ENCODE measurements at places on chromosomes 1 and 21.

DNA sequence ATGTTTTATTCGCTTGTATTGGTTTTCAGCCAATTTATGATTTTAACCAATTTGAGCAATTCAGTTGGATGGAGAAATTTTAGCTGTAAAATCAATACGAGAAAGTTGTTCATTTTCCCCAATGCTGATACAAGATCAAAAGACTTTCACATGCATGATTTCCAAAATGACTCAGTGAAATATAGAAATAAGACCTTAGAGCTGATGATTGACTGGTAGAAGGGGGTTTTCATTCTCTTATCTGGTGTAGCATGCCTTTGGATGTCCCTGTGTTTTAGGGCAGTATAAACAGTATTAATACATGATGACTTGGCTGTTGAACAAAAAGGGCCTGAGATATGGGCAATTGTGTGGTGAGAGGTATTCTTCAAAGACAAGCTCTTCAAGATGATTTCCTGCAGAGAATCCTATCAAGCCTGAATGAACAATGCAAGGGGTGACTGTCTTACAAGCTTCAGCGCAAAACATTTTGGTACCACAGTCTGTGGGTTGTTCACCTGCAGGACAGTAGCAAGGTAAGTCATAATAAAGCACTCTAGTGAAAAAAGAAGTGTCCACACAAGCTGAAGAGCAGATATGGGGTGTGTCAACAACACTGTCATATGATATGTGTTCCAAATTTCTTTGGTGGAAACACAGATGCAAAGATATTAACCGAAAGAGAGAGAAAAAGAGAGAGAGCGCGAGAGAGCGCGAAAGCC is 156.2 kb downstream of the TNFSF18 start:
- DNase-seq: peak; percentile 23

GRCh38 chr1:182633031-182633430 is 28.8 kb upstream of the RGS16 start:
- DNase-seq: no peak

GRCh38 chr1:67348586-67349252 is 41.0 kb downstream of the IL12RB2 start:
- no peak for DNase-seq

GRCh38 chr1:83531521-83532309 is 467.2 kb downstream of the TTLL7 start:
- DNase-seq: no peak

DNA sequence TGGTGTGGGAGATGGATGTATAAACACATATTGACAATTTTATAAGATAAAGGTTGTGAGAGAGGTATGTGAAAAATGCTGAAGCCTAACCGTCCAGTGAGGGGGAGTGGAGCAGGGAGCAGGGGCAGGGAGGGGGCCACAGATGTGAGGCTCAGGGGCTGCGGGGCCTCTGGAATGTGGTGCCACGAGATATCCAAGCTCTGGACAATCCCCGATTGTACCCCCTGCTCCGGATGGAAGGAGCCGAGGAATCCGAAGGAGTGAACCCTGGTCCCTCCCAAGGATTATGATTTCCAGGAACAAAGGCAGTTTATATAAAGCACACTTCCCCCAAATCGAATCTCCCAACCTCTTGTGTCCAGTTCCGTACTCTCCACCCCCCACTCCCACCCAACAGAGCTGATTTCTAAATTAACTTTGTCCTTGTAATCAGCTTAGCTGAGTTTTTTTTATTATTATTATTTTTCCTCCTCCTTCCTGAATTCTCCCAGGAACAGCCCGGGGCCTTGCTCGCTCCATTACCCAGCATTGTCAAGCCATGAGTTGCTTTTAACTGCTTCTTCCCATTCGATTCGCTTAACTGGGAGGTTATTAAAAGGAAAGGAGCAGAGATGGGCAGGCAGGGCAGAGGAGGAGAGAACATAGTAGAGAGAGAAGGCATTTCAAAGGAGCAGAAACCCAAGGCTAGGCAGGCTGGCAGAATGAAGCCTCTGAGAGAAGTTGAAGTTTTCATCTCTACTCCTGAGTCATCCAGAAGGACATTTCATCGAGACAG is 9.4 kb downstream of the KIRREL1 start:
- no peak for DNase-seq

DNA sequence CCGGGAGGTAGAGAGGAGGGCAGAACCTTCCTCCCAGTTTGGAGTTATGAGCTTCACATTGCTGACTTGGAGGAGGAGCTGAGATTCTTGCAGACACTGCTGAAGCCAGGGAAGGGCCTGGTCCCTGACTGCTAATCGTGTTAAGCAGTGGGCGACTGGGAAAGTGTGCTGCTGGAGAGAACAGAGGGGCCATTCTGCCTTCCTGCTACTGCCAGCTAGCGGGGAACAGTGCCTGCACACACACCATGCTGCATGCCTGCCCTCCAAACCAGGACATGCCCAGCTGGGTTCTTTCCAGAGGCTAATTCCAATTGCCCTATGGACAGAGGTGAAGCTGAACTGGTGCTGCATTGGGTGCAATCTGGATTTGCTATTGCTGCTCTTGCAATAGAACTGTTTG is 281.4 kb downstream of the AJAP1 start:
- DNase-seq: no peak

- DNase-seq: no peak
These were observed 23.5 kb downstream of the LAMB3 start for GRCh38 chr1:209628618-209629299.

Measured in stimulated activated CD4-positive, alpha-beta T cell treated with anti-CD3 and anti-CD28 coated beads, Interleukin-15, amount 100 ng/mL, for 24 hours (primary cell).